ENCODE measurements at places on chromosomes 3 and 15. TPM values are rescaled to one million over a fixed set of nuclear protein-coding genes. Genes with fewer than 3 reads are reported as not detected.

The COL6A6 gene
- total RNA-seq: not detected

The IQCH gene
- 5.3 TPM for total RNA-seq

The KY gene
- 3.6 TPM for total RNA-seq

GRCh38 chr15:101501703-101502373, 12.3 kb upstream of the PCSK6 start:
- DNase-seq: peak; percentile 71

DNA sequence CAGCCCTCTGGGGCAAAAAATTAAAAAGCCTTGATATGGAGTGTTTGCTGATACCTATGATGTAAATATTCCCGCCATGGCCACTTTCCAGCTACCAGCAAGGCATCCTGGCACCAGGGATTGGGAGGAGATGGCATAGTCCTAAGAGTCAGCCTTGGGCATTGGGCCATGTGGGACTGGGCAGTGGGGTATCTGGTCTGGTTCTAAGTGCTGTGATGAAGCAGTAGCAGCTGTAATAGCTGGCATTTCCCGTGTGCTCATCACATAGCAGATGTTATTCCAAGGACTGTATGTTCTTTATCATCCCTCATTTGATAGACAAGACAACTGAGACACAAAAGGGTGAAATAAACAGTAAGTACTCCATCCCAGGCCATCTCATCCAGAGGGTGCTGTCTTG, 6.9 kb upstream of the SACM1L start:
- no peak for DNase-seq

GRCh38 chr3:27637346-27637995, 84.7 kb downstream of the EOMES start:
- DNase-seq: no peak

DNA sequence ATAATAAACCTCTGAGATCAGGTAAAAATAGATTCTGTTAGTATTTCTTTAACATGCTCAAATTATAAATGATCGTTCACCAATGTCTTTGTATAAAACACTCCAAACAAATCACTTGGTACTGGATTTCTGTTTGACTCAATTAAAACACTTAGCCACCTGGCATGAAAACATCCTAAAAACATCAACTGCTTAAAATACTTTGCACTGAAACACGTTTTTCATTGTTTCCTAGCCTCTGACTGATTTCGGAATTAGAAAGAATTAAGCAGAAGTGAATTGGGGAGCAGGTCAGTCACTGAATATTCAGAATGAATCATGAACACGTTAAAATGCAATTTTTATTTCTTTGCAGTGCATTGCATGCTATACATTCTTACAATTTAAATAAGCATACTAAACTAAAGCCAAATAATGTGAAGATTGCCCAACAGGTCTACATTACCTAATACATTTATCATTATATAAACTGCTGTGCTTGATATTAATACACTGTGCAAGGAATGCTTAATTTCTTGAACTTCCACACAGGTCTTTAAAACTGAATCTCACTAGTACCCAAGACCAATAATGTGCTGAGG, 1.6 kb downstream of the THRB start:
- no peak for DNase-seq

DNA sequence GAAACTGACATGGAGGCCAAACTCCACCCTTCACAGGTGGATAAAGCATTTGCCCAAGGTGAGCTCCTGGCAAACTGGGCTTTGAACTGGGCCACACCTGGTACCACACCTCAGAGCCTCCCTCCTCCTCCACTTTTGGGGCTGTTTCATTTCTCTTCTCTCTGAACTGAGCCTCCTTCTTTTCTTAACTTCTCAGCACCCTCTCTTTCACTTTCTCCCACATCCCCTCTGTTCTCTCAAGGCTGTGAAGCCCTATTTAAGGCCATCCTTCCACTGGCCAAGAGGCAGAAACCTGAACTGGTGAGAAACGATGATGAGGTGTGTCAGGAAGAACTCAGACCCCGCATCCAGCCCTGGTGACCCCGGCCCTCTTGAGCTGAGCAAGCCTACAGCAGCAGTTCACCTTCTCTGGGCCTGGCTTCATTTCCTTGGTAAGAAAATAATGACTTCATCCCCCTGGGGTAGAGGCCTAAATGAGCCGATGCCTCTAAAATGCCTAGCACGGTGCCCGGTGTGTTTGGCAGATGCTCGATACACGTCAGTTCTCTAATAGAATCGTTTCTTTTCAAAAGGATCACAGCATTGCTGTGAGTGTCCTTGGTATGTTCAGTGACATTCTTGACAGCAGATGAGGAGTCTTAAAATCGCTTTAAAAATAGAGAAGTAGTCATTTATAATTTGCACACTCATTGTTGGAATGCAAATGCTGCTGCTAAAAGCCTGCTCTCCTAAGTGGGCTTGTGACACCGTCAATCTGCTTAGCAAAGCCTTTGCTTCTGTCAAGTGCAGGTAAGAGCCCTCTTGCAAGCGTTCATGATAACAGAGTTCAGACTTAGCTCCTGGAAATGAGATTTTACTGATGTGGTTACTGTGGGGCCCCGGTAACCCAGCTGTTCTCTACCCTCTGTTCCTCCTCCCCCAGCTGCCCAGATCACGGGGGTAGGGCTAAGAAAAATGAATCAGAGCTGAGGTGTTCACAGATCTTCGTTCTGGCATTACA, 97.7 kb upstream of the ATP2B2 start:
- peak; percentile 32 for DNase-seq

DNA sequence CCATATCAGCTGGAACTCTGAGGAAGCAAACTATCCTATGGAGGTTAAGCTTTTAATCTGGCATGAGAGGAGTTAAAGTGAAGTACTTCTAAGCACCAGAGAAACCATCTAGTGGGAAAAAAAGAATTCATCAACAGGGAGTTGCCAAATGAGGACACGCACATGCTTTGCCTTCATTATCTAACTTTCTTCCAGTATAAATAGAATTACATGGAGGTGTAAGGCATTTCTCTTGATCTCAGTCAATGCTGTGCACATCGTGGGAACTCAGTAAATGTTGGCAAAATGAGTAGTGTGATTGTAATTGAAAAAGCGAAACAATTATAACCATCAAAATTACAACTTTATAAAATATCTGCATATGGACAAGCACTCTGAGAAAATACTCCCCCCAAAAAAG, 8.0 kb upstream of the GSK3B start:
- DNase-seq: no peak

- no peak for DNase-seq
Measured at GRCh38 chr3:54177816-54178215, 55.5 kb downstream of the CACNA2D3 start.

- no peak for DNase-seq
Measured at GRCh38 chr15:96728591-96728990, 398.1 kb downstream of the NR2F2 start.

- DNase-seq: no peak
Measured at GRCh38 chr3:150544726-150545125, 1.6 kb downstream of the SERP1 start.
